ENCODE measurements at places on chromosomes 6 and 20.
A peak's percentile ranks its signal among the peaks of the same experiment; 100 is the strongest.

DNA sequence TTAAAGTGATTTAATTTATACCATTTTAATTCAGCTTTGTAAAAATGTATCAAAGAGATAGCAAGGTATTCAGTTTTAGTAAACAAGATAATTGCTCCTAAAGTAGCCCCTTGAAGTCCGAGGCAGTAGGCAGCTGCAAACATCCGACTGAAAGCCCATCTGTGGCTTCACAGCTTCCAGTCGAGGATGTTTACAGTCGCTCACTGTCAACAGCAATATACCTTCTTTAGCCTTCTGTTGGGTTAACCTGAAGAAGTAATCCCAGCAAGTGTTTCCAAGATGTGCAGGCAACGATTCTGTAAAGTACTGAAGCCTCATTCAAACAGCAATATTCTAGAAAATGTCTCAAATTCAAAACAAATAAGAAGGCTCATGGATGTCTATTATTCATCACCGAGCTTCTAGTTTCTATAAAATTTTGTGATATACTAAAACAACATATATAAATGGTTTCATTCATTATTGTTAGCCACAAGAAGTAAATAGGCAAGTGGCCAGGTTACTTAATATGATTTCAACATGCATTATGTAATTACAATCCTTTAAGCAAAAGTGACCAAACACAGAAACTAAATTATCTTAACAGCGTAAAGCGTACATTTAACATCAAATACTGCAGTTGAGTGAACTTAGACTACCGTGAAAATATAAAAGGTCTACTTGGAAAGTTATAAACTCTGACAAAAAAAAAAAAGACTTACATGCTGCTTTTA lies 115.0 kb downstream of the OGFRL1 start:
- DNase-seq, result no peak

- peak; percentile 14 for DNase-seq
Measured at GRCh38 chr6:144898741-144899140, 613.6 kb downstream of the UTRN start.

DNA sequence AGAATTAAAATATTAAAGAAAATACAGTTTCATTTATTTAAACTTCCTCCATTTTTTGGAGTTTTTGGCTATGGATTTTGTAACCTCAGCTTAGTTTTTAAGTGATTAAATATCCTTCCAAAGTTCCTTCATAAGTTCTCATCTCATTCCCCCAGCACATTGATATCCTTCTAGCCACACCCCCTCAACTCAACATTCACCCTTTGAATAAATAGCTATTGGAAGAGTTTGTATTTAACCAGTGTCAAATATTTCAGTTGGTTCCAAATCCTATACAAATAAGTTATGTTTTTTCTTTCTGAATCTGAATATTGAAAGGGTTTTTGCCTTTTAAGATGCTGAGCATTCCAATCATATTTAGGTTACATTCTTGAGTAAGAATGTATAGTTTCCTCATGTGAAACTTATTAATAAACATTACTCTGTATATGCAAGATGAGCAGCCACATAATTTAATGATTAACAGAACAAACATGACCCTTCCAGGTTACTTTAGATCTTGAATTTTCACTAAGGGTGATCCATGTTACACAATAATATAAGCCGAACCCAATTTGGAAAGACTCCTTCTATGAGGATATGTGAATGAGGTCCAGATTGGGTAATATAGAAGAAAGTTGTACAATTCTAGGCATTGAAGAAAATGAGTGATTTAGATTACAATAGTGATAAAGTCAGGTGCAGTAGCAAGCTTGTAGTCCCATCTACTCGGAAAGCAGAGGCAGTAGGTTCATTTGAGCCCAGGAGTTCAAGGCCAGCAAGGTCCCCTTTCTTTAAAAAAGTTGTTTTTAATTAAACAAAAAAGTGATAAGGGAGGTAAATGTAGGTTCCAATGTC lies 13.6 kb downstream of the GLYATL3 start:
- DNase-seq, result no peak

DNA sequence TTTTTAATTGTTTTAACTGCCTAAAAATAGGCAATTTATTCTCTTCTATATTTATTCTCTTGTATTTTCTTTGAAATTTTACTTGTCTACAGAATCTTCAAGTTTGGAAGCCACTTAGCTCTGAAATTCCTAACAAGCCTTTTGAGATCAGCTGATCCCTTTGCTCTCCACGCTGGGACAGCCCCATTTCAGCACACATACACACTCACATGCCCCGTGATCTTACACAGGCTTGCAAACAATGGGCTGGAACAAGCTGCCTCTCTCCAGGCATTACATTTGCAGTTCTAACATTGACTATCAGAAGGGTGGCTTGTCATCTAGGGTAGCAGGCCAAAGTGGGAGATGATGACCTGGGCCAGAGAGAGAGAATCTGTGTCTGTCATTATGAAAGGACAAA lies 62.1 kb upstream of the RAB32 start:
- no peak for DNase-seq

DNA sequence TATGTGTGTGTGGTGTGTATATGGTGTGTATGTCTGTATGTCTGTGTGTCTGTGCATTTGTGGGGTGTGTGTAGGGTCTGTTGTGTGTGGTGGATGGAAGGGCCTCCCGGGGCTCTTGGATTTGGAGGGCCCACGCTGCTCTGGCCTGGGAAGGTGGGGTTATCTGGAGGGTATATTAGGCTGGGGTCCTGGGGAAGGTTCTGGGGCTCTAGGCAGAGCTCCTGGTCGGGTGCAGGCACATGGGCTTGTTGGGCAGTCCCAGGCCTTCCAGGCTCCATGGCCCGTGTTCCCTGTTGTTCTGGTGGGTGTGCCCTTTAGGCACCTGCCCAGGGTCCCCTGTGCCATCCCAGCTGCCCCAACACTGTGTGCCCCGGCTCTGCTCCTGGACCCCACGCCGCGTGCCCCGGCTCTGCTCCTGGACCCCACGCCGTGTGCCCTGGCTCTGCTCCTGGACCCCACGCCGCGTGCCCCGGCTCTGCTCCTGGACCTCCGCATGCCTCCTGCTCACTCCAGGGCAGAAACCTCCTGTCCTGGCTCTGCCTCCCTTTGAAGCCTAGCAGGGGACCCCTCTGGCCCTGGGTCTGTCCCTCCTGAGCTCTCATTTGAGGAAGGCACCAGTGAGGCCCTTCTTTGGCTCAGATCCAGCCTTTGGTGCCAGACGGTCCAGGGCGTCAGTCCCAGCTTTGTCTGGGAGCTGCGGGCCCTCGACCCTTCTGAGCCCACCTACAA lies 10.2 kb upstream of the MYT1 start:
- DNase-seq, result no peak

DNA sequence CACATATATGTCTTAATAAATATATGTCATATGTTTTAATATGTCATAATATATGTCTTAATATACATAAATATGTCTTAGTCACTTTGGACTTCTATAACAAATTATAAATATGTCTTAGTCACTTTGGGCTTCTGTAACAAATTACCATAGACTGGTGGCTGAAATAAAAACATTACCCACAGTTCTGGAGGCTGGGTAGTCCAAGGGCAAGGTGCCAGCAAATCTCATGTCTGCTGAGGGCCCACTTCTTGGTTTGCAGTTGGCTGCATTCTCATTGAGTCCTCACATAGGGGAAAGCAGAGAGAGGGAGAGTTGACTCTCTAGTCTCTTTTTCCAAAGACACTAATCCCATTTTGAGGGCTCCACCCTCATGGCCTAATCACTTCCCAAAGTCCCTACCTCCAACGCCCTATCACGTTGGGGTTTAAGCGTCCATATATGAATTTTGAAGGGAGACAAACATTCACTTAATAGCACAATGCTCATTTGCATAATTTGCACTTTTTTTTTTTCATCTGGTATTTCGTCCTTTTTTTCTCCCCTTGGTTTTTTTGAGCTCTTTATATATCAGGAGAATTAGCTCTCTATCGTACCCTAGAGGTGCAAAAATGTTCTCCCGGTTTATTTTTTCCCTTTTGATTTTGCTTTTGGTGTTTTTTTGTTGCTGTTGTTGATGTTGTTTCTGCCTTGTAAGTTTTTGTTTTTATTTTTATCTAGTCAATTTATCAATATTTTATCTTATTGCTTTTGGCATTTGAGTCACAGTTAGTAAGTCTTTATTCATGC lies 266.4 kb downstream of the PLCB1 start:
- no peak for DNase-seq

- DNase-seq, result peak; percentile 81
Measured at GRCh38 chr6:148364056-148364824, 21.6 kb downstream of the SASH1 start.

GRCh38 chr20:23350904-23351838 lies 580 bp downstream of the NXT1 start:
- peak; percentile 60 for DNase-seq

DNA sequence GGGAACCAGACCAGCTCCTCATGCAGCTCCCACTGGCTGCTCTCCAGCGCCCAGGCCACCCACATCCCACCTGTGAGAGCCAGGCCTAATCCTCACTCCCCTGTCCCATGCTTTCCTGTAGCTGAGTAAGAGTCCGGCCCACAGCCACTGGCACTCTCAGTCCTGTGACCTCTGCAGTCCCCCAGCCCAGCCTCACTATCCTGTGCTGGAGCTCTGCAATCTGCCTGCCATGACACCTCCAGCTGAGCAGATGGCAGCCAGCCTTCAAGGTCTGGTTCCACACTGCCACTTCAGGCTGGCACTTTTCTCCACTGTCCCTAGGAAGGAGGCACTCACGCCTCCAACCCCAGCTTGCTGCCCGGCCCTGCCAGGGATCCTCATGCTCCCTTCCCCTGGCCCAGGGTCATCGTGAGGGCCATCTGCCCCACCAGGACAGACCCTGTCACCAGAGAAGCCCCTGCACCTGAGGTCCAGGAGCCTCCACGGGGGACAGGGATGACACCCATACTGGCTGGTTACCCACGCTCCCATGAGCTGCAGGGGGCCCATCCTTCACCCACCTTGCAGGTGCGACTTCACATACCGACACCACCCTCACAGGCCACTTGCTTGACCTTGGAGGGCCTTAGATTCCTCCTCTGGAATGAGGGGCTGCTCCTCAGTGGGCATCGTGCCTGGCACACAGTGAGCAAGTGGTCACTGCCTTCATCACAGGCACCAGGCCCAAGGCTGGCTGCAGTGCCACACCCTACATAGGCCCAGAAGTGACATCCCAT lies 100.1 kb downstream of the ASXL1 start:
- DNase-seq, result no peak

- no peak for DNase-seq
Measured at GRCh38 chr6:1127597-1128288, 184.2 kb upstream of the FOXQ1 start.

- peak; percentile 91 for DNase-seq
Measured at GRCh38 chr6:136696238-136696637, 96.0 kb downstream of the MAP3K5 start.

- DNase-seq, result no peak
Measured at GRCh38 chr20:54736421-54736820, 261.0 kb downstream of the DOK5 start.

DNA sequence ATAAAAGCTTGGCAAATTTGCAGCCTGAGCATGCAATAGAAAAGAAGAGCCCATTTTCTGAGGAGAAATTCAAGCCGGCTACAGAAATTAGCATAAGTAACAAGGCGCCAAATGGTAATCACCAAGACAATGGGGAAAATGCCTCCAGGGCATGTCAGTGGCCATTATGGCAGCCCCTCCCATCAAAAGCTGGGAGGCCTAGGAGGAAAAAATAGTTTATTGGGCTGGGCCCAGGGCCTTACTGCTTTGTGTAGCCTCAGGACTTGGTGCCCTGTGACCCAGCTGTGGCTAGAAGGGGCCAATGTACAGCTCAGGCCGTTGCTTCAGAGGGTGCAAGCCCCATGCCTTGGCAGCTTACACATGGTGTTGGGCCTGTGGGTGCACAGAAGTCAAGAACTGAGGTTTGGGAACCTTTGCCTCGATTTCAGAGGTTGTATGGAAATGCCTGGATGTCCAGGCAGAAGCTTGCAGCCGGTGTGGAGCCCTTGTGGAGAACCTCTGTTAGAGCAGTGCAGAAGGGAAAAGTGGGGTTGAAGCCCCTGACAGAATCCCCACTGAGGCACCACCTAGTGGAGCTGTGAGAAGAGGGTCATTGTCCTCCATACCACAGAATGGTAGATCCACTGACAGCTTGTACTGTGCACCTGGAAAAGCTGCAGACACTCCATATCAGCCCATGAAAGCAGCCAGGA lies 328.5 kb upstream of the MAP3K7 start:
- DNase-seq, result no peak

- no peak for DNase-seq
Measured at GRCh38 chr6:14734052-14734415, 511.8 kb upstream of the JARID2 start.

DNA sequence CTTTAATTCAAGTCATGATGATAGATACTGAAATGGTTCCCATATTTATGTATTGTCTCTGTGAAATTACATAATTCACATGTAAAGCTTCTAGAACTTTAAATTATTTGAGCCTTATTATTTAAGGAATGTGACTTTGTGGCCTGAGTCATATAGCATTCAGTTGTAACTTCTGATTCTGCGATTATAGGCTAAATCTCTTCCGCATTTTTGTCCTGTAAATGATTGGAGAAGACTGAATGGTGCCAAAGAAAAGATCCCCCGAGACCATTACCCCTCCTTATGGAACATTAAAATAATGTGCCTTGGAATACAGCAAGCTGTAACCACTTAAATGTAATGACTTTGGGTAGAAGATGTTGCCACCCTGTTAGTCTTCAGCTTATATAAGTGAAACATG lies 63.3 kb upstream of the MAP7 start:
- DNase-seq, result no peak

DNA sequence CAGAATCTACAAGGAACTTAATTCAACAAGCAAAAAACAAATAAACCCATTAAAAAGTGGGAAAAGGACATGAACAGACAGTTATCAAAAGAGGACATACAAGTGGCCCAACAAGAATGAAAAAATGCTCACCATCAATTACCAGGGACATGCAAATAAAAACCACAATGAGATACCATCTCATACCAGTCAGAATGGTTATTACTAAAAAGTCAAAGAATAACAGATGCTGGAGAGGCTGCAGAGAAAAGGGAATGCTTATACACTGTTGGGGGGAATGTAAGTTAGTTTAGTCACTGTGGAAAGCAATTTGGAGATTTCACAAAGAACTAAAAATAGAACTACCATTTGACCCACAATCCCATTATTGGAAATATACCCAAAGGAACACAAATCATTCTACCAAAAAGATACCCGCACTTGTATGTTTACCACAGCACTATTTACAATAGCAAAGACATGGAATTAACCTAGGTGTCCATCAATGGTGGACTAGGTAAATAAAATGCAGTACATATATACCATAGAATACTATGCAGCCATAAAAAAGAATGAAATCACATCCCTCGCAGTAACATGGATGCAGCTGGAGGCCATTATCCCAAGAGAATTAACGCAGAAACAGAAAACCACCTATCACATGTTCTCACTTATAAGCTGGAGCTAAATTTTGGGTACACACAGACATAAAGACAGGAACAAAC lies 48.4 kb downstream of the RNGTT start:
- no peak for DNase-seq

DNA sequence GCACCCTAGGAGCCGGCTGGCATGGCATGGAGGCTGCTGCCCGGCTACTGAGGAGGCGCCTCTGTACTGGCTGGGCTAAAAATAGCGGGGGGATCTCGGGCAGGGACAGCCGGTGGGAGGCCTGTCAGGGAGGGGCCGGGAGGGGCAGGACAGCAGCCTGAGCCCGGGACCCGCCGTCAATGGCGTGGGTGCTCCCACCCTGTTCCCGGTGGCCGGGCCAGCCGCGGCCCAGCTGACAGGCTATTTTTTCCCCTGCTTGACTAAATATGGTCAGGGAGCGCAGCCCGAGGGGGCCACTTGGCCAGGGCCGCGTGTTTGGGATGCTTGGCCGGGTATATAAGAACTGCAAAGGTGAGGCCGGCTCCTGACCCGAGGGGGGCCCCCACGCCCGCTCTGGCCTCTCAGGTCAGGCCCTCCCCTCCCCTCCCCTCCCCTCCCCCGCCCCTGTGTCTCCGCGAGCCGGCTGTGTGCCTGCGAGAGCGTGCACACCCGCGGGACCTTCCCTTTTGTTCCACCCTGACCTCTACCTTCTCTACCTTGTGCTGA lies 74.4 kb upstream of the GATA5 start:
- no peak for DNase-seq

All from fibroblast of villous mesenchyme (primary cell).